SW480 (cell line): ENCODE measurements at places on chromosomes 6 and 20.

DNA sequence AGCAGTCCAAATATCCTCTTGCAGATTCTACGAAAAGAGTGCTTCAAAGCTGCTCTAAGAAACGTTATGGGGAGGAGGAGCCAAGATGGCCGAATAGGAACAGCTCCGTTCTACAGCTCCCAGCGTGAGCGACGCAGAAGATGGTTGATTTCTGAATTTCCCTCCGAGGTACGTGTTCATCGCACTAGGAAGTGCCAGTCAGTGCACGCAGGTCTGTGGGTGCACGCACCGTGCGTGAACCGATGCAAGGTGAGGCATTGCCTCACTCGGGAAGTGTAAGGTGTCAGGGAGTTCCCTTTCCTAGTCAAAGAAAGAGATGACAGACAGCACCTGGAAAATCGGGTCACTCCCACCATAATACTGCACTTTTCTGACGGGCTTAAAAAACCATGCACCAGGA is 272.1 kb upstream of the DEFB115 start:
- no peak for DNase-seq

GRCh38 chr6:142823256-142823902 is 121.6 kb downstream of the HIVEP2 start:
- no peak for DNase-seq

DNA sequence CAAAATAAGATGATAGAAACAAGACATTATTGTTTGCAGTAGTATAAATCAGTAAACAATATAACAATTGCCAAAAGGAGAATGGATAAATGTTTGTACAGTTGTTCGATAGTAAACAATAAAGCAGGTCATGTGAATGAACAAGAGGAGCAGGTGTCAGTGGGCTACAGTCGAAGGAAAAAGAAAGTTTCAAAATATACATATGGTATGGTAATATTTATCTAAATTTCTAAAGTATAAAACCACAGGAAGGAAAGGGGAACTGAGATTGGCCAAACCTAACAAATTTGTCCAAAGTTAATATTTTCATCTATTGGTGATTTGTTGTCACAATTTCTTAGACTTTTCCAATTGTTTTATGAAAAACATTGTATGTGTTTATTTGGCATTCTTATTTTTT is 110.9 kb downstream of the SH3BGRL2 start:
- no peak for DNase-seq

GRCh38 chr6:38183856-38184584 is 364.5 kb downstream of the ZFAND3 start:
- no peak for DNase-seq

DNA sequence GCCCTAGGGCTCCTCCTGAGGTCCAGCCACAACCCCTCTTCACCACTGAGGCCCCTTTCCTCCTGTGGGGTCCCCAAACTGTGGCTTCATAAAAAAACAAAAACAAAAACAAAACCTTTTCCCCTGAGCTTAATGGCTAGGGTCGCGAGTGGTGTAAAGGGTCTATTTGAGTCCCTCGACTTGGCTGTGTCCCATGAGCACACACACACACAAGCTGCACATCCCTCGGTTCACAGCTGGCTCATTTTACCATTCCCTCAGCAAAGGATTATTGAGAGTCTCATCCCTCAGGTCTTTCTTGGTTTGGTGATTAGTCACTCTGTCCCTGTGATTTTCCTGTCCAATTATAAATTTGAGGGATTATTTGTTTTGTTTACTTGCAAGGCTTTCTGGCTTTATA is 206.1 kb upstream of the SASH1 start:
- DNase-seq, result no peak

GRCh38 chr6:117414770-117415169 is 11.0 kb downstream of the ROS1 start:
- no peak for DNase-seq

DNA sequence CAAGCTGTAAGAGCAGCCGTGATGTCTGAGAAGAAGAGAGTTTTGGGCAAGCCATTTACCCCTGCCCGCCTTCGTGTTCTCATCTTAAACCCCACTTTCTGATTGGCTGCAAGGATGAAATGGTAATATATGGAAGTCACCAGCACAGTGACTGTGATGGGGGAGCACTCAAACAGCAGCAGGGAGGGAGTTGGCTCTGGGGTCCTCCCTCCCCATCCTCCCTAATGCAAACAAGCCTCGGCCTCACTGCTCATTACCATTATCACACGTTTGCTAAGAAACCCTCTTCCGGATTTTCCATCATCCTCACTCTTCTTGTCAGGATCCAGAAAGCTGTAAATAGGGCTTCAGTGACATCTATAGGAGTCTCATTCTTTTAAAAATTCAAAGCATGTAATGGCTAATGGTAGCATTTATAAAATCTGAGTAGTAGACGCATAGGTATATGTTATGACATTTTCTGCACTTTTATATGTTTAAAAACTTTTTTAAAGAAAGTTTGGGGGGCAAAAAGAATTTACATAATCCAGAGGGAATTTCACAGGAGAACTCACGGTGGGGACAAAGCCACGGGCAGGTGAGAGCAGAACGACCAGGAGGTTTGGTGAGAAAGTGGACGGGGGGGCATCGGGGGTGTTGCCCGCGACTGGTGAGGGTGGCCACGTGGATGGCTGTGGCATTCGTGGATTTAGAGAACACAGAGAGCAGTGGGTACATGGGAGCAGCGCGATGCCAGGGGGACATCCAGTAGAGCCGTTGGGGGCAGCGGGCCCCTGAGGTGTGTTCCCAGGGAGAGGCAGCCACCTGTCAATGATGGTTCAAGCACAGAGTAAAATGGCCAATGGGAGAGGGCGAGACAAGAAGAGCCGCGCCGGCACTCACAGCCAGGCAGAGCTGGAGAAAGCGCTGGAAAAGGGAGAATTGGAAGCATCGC is 29.6 kb downstream of the SUMO4 start:
- DNase-seq, result no peak

DNA sequence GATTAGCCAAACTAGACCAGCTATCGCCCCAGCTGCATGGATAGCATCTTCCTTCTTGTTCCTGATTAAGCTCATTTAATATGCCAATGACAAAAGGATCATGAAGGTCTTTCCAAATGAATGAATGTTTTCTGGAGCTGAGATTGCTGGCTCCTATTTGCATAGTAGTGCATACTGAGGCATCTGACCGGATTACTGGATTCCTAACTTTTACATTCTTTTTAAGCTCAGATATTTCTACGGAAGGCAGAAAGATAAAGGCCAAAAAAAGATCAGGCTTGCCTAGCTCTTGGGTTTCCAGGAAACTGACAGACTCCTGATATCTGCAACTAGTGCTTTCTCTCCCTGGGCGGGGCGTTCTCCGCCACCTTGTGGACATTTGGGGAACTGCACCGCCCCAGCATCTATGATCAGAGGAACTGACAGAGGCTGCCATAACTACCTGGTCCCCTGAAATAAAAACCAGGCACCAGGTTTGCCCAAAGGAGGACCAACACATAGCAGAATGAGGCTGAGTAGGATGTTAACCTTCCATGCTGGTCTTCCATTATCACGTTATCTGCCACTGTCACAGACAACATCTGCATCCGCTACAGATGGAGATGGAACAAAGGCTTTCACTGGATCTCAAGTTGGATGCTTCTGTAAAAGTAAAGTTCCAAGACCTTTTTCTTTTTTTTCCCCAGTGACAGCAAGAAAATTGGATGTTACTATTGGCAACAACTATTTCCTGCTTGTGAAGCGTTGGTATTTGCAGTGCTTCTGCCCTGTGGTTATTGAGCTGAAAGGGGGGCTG is 33.2 kb downstream of the NT5E start:
- peak; percentile 51 for DNase-seq

DNA sequence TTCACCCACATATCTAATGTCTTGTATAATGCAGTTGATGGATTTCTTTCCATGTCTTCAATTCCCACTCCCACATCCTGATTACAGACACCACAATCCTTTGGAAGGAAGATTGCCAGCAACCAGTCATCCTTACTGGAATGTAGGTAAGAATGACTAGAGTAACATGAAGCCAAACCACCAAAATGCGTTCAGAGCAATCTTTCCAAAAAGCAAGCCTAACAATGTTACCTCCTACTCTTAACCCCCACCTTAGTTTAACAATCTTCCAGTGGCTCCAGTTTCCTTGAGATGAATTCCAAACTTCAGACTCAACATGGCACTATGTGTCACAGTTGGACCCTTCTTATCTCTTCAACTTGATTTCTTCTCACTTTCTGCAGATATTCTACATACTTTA is 685.6 kb downstream of the DOK5 start:
- DNase-seq, result no peak

DNA sequence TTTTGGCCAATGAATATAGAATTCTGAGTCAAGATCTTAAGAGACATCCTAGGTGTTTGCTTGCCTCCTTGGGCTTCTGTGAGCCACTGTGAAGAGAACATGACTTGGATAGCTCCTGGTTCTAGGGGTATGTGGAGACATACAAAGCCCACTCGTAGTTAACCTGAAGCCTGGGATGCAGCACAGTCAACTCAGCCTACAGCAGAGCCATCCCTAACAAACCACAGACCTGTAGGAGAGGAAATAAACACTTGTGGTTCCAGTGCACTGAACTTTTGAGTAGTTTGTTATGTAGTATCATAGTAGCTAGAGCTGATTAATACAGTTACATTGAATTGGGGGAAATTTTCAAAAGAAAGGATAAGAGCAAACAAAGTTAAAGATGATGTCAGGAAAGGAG is 474.4 kb upstream of the HSF2 start:
- DNase-seq, result no peak

GRCh38 chr20:18533491-18533890 is 25.8 kb downstream of the SEC23B start:
- no peak for DNase-seq

- no peak for DNase-seq
These were observed 1.7 kb upstream of the EIF6 start for GRCh38 chr20:35286077-35286898.
